ENCODE measurements at places on chromosomes 7 and 10.

- no peak for DNase-seq
These were observed 89.2 kb downstream of the CXCL12 start for GRCh38 chr10:44295644-44296241.

DNA sequence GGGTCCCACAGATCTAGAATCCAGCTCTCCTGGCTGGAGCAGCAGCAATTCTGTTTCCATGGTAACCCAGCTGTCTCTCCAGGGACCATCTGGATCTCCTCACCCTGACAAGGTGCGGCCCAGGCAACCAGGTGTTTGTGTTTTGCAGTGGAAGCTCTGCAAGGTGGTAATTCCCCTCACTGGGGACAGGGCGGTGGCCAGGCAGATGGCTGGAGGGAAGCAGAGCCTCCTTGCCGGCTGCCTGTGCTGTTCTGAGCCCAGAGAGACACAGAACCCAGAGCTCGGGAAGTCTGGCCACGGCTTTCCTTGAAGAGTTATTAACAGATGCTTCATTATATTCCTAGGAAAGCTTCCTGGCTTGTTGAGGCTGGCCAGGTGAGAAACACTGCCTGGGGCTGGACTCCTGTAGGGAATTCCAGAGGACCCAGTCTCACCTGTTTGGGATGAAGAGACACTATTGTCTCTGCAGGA is 118.2 kb upstream of the PPIF start:
- no peak for DNase-seq

DNA sequence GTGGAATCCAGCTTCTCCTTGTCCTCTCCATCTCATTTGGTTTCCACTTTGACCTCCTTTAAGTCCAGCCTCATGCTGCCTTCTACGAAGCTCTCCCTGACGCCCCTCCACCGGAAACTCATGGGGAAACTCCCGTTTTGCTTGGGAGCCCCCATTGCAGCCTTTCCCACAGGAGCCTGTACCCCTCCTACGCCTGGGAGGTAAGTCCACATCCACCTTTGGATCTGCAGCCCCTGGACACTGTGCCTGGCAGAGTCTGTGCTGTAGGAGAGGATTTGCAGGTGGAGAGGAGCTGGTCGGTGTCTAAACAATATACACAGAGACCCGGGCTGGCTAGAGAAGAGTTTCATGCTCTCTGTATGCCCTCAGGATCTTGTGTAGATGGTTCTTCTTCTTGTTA is 296.1 kb downstream of the GLRX3 start:
- DNase-seq = no peak

- peak; percentile 58 for DNase-seq
These were observed 3.2 kb upstream of the EGR2 start for GRCh38 chr10:62819141-62819920.

- DNase-seq = no peak
These were observed 287.3 kb downstream of the SDK1 start for GRCh38 chr7:3588341-3588740.

DNA sequence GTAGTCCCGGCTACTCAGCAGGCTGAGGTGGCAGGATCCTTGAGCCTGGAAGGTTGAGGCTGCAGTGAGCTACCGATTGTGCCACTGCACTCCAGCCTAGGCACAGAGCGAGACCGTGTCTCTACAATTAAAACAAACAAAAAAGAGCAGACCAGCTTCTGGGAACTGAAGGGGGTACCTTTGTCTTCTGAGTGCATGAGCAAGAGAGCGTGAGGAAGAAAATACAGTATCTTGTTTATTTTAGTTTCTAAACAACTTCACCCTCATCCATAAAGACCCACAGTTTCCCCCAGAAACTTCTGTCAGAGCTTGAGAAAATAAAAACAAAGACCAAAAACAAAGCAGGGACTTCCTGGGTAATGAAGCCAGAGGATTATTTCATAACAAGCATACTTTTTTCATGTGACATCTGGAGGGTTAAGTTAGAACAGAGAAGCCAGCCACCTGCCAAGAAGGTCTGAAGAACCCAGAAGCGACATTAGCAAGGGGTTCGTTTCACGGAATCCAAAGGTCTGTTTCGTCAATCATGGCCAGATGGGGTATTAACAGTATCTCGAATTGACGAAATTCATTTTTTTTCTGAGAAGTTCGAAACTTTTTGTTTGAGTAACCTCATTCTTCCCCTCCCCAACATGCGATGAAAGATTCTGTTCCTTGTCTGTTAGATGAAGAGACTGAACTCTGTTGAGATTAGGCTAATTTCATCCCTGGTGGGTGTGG is 10.2 kb upstream of the IL2RA start:
- DNase-seq = peak; percentile 52

- DNase-seq = no peak
These were observed at the start of gene ZP3 for GRCh38 chr7:76424413-76425111. Gene ZP3, plus strand, starts transcription at chr7:76424950. Its CDS starts 15 bp downstream, at chr7:76424965.
